ENCODE measurements at places on chromosomes 16 and 17. TPM values are rescaled to one million over a fixed set of nuclear protein-coding genes. Genes with fewer than 3 reads are reported as not detected.

- DNase-seq = no peak
- no peak overlapping the region for H3K4me3 ChIP-seq
- peaks cover 3% of the 10 kb centered on the region for H3K4me1 ChIP-seq
- no peaks in the 10 kb centered on the region for H3K27me3 ChIP-seq
- no peaks in the 10 kb centered on the region for H3K36me3 ChIP-seq
Measured at GRCh38 chr16:69405757-69406156, 18.7 kb upstream of the CYB5B start.

DNA sequence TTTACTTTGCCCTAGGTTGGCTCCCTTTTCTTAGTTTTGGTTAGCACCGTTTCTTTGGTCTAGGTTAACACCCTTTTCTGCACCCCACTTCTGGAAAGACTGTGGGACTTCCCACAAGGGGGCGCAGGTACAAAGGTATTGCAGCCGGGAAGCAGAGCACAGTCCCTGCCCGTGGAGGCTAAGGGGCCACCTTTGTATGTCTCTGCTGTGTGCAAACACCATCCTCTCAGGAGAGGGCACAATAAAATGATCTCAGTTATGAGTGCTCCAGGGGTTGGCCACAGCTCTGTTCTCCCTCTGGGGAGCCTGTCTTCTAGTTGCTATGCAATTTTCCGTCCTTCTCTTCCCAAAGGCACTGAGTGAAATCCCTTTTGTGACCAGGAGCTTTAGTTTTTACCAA is 28.4 kb upstream of the TMC5 start:
- no peak overlapping the region for H3K4me3 ChIP-seq
- no peaks in the 10 kb centered on the region for H3K4me1 ChIP-seq
- peak; percentile 80 for DNase-seq
- no peaks in the 10 kb centered on the region for H3K36me3 ChIP-seq

DNA sequence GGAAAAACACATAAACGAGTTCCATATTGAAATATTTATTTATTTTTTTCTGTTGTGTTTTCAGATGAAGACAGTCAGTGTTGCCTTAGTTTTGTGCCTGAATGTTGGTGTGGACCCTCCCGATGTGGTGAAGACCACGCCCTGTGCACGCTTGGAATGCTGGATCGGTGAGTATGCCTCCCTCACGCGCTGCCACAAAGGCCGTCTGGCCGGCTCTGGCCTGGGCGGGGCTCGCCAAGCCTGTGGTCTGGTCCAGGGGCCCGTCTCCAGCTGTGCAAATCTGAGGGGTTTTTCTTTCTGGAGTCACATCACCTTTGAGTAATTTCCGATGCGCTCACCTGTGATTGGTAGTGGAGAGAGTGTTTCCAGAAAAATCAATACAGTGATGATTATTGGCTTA is 81.0 kb downstream of the RPTOR start:
- DNase-seq = no peak
- no peaks in the 10 kb centered on the region for H3K27me3 ChIP-seq
- no peak overlapping the region for H3K4me3 ChIP-seq

- H3K27me3 ChIP-seq = no peaks in the 10 kb centered on the region
- no peak overlapping the region for H3K27ac ChIP-seq
- H3K4me3 ChIP-seq = no peak overlapping the region
- peaks cover 2% of the 10 kb centered on the region for H3K4me1 ChIP-seq
- H3K36me3 ChIP-seq = no peaks in the 10 kb centered on the region
- DNase-seq = no peak
Measured at GRCh38 chr17:66450008-66450851, 147.8 kb downstream of the PRKCA start.

DNA sequence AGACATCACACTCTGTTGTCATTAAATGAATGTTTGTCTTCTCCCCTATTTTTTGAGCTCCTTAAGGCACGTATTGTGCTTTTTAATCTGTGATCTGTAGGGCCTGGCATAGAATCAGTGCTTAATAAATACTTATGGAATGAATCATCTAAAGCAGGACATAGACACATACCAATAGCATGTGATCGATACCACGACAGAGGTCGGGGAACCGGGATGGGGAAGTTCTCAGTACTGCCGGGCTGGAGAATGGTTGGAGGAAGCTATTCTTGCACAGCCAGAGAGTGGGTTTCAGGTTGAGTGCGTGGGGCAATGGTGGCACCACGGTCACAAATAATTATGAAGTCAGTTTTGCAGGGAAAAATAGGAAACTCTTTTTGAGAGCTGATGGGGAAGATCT is 26.8 kb downstream of the NLRP1 start:
- H3K4me1 ChIP-seq = no peaks in the 10 kb centered on the region
- H3K27ac ChIP-seq = no peak overlapping the region
- H3K27me3 ChIP-seq = no peaks in the 10 kb centered on the region
- no peak overlapping the region for H3K4me3 ChIP-seq

- peak; percentile 75 for DNase-seq
- H3K4me1 ChIP-seq = peaks cover 13% of the 10 kb centered on the region
- no peaks in the 10 kb centered on the region for H3K36me3 ChIP-seq
- H3K4me3 ChIP-seq = 0 out of 3 replicates have a peak overlapping the region, but pooled peaks have one; percentile 17
Measured at GRCh38 chr17:50051082-50051576, 4.8 kb upstream of the ITGA3 start.

DNA sequence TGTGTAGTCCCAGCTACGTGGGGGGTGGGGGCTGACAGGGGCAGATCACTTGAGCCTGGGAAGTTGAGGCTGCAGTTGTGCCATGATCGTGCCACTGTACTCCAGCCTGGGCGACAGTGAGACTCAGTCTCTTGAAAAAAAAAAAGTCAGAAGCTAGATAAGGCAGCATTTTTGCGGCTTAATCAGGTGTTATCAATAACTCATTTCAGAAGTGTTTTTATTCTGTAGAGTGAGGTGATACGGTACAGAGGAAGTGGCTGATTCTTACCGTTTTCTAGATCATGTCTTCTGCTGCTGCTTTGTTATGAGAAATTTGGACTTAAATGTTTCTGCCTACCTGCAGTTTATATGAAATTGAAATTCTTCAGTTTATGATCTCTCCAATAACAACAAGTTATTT is 18.6 kb downstream of the ZC3H18 start:
- DNase-seq = no peak
- H3K36me3 ChIP-seq = peaks cover 64% of the 10 kb centered on the region
- H3K27ac ChIP-seq = no peak overlapping the region
- no peak overlapping the region for H3K4me3 ChIP-seq
- H3K27me3 ChIP-seq = no peaks in the 10 kb centered on the region

GRCh38 chr17:45575126-45575885 is 84.8 kb upstream of the PLEKHM1 start:
- no peak for DNase-seq
- peaks cover 5% of the 10 kb centered on the region for H3K4me1 ChIP-seq
- peaks cover 17% of the 10 kb centered on the region for H3K36me3 ChIP-seq
- H3K27ac ChIP-seq = no peak overlapping the region
- no peaks in the 10 kb centered on the region for H3K27me3 ChIP-seq
- H3K4me3 ChIP-seq = no peak overlapping the region

DNA sequence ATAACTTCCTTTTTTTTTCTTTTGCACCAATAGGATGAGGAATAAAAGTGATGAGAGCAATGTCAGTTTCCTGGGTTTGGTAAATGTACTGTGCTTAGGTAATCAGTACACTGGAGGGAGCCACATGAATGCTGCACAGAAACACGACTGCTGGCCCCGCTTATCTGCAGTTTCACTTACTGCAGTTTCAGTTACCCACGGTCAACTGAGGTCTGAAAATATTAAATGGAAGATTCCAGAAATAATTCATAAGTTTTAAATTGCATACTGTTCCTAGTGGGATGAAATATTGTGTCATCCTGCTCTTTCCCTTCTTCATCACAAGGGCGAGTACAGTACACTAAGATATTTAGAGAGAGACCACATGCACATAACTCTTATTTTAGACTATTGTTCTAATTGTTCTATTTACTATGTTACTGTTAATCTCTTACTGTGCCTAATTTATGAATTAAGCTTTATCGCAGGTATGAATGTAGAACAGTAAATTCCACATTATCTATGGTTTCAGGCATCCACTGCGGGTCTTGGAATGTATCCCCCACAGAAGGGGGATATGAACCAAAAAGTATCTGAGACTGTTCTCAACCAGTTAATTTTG is 6.4 kb upstream of the LGALS3BP start:
- peaks cover 11% of the 10 kb centered on the region for H3K36me3 ChIP-seq
- peaks cover 4% of the 10 kb centered on the region for H3K4me1 ChIP-seq
- H3K27me3 ChIP-seq = no peaks in the 10 kb centered on the region
- no peak overlapping the region for H3K4me3 ChIP-seq

DNA sequence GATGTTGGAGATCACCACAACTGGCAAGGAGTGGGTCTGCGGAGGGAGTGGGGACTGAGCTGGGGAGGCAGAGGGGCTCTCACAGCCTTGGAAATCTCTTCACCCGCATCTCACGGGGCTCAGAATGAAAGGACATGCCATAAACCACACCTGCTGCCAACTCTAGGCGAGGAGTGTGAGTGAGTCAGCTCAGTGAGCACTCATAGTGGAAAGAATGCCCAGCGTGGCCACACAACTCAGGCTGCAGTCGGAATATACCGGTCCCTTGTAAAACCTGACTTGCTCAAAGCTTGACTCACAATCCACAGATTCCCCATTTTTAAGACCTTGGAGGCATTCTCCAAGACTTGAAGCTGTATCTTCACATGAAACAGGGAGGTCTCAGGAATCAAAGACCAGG is 36.7 kb downstream of the STAT5A start:
- peaks cover 52% of the 10 kb centered on the region for H3K36me3 ChIP-seq
- DNase-seq = no peak
- no peak overlapping the region for H3K27ac ChIP-seq
- no peaks in the 10 kb centered on the region for H3K27me3 ChIP-seq

DNA sequence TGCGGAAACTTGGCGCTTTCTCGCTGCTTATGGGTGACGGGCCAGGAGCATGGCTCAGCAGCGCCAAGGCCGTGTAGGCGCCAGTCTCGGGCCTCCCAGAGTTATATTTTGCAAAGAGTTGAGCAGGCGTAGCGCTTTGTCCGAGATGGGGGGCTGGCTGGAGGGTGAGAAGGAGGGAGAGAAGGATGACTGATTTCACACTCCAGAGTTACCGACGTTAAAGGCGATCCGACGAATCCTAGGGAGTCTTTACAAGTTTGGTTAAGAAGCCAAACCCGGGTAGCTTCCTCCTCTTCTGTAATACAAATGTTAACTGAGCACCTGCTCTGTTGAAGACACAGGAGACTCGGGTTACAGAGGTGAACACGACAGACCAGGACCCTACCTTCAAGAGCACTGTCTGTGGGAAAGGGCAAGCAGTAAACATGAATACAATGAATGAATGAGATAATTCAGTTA is 782 bp downstream of the POLR2A start:
- no peaks in the 10 kb centered on the region for H3K27me3 ChIP-seq
- H3K4me1 ChIP-seq = no peaks in the 10 kb centered on the region
- no peak for DNase-seq

GRCh38 chr17:384622-385177 is 32.1 kb upstream of the RPH3AL start:
- H3K4me1 ChIP-seq = no peaks in the 10 kb centered on the region
- DNase-seq = no peak
- H3K36me3 ChIP-seq = peaks cover 5% of the 10 kb centered on the region
- peak overlapping the region; percentile 58 for H3K4me3 ChIP-seq
- peaks cover 10% of the 10 kb centered on the region for H3K27me3 ChIP-seq

DNA sequence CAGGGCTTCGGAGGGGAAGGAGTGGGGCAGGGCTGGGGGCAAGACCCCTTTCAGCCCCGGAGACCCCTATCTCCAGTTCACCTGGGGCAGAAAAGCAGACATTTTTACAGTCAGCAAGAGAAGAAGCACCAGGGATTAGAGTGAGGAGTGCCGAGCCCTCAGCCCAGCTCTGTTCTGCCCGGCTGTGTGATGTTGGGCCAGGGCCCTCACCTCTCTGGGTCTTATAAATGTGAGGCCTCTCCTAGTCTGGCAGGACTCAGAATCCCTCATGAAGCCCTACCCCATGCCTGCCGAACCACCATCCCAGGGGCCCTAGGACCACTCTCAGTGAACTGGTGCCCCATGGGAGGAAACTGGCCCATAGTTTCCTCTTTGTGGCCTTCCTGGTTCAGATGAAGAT is 12.8 kb downstream of the CX3CL1 start:
- no peaks in the 10 kb centered on the region for H3K27me3 ChIP-seq
- 0 out of 2 replicates have a peak, but pooled peaks cover 2% of the 10 kb centered on the region for H3K4me1 ChIP-seq
- no peak overlapping the region for H3K4me3 ChIP-seq
- DNase-seq = no peak
- H3K27ac ChIP-seq = no peak overlapping the region

DNA sequence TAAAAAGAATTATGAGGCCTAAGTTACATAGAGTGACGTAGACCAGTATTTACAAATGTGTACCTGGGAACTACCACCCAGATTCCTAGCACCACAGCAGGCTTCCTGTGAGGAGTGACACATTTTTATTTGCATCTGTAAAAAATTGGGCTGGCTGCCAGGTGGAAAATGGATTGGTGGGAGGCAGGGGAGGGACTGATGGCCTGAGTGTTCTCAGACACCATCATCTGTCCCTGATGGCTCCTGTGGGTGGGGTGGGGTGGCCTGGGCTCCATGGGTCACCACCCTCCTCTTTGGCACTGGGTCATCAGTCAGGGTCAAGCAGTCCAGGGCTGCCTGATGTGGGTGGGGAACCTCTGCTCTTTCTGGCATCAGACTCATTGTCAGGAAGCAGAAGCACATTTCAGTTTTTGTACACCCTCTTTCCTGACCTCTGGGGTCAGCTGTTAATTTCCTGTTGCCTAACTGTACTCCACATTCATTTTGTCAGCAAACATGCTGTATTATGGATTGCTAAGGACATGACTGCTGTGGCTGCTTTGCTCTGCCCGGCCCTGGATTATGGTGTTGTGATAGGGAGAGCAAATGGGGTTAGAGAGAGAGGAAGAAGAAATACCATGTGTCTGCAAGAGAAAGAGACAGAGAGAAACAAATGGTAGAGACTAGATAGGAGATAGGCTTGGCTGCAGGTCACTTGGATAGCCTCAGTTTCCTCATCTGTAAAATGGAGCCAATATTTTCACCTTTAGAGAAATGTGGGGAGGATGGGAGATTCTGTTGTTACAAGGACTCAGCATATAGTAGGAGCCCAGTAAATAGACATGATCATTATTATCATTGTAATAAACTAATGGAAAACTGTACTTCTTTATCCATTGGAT is 11.6 kb upstream of the MFAP4 start:
- no peaks in the 10 kb centered on the region for H3K4me1 ChIP-seq
- no peak overlapping the region for H3K27ac ChIP-seq
- peaks cover 5% of the 10 kb centered on the region for H3K36me3 ChIP-seq
- no peak overlapping the region for H3K4me3 ChIP-seq

DNA sequence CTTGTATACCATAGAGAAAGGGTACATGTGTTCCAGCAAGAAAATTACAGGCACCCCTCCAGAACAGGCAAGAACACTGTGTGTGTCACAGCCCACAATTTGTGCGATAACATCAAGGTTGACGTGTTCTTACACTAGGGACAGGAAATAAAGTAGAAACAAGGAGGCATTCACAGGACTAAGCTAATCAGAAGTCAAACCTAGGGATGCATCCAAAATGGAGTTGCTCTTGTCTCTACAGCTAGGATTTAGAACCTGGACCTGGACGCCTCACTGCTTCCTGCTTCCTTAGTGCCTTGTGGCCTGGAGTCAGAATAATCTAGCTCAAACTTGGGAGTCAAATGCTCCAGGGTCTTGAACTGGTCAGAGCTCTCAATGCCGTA is 41.3 kb downstream of the GINS3 start:
- no peak for DNase-seq
- peaks cover 4% of the 10 kb centered on the region for H3K36me3 ChIP-seq
- H3K4me3 ChIP-seq = no peak overlapping the region
- no peaks in the 10 kb centered on the region for H3K27me3 ChIP-seq

- no peaks in the 10 kb centered on the region for H3K4me1 ChIP-seq
- no peak overlapping the region for H3K27ac ChIP-seq
- no peaks in the 10 kb centered on the region for H3K27me3 ChIP-seq
Measured at GRCh38 chr16:12429756-12430155, 373.9 kb downstream of the CPPED1 start.

Gene FOXO3B
- total RNA-seq = 18.7 TPM

Gene LAT
- 4.3 TPM for total RNA-seq

Gene PLA2G10
- total RNA-seq = 2.2 TPM

Gene DHX58
- 3.9 TPM for total RNA-seq

Gene MRPS34
- total RNA-seq = 205 TPM

Gene SOX8
- 8.9 TPM for total RNA-seq

Gene CCL14
- not detected for total RNA-seq

Gene HAGHL
- total RNA-seq = 25.2 TPM
